ENCODE measurements at places on chromosomes 6 and 20.

DNA sequence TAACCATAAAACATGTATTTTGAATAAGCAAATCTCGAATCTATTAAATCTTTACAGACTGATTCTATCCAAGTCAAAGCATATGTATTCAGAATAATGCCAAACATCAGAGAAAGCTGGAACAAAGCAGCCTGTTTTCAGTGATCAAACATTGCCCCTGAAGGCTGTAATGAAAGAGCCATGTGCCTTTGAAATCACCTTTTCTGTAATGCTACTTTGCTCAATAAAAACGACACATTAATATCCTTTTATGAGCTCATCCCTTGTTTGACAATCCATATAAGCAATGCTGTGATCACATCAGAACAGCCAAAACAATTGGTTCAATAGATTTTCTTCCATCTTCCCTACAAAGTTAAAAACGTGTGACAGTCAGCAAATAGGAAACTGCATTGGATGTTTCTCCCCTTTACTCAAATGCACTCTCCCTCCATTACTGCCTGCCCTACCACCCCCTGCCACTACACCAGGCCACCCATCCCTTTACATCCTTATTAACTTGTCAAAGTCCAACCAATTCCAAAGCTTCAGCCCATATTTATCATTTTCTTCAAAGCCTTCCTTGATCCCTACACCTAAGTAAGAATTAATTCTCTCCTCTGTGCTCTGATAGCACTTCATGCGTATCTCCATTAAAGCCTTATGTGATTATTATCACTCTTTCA lies 42.0 kb downstream of the THEMIS start:
- DNase-seq = no peak

DNA sequence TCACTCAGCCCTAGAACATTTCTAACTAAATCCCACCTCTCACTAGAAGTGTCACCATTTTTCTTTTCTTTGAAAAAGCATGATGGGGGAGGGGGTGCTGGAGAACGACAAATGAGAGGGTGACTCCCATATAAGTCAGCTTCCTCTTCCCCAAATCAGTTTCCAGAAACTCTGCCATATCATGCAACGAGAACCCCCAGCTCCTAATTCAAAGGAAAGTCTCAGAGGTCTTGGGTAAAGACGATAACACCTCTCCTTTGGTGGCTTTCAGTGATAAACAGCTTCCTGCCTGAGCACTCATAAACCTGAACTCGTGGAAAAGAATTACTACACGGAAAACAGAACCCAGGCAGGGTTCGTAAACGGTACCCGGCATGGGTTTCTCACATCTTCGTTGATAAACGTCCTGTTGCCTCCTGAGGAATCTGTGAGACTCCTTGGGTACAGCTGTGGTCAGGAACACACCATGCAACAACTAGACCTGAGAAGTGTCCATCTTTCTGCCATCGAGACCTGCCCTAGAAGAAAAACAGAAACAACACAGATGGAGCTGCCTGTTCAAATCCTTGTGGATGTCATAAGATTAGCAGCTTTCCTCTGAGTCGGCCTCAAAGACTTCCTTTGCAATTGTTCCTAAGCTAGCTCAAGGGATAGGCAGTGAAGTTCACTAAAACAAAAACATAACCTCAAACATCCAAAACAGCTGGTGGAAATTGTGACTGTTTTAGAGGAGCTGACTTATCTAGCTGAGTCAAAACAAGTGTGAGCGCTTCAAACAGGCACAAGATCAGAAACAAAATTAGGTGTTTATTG lies 185.8 kb upstream of the PRDM1 start:
- DNase-seq = no peak

- DNase-seq = no peak
Observed at GRCh38 chr6:12114055-12114503, 102.0 kb downstream of the HIVEP1 start.

- DNase-seq = peak; percentile 7
Observed at GRCh38 chr6:126427713-126428112, 87.8 kb downstream of the CENPW start.

DNA sequence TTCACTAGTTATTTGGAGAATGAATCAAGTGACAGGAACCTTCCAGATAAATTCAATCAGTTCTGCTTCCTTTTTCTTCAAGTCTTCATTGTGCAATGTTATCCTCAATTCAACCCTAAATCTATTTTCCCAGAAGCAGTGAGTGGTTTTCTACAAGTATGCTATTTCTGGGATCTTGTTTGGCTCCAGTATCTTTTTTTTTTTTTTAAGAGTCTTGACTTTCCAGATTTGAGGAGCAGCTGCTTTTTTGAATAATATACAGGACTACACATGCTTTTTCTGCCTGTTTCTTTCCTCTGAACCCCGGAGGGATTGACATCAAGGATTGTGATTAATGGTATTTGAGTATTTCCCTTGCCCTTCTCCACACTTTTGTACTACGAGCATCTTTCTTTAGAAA lies 339.2 kb upstream of the JAG1 start:
- no peak for DNase-seq

DNA sequence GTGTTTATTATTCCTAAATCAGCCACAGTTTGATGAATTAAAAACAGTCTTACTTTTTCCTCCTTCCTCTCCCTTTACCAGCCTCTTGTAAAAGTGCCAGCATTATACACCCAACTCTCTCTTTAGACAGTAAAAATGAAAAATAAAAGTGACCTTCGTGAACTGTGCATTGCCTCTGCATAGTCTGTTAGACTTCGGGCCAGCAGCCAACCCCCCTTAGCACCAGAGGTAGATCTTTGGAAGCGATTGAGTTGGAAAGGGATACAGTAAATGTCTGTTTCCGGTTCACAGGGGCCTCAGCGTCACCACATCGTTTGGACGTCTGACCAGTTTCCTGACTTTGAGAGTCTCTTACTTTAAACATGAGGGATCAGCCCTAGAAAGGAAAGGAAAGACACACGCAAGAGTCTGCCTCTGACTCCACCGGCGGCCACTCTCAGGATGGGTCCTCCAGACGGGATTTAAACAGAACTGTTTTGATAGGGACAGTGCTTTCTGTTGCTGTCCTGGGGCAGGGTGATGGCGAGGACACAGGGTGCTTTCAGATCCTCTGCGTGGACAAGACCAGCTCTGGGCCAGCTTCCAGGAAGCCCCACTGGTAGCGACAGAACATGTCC lies 206.6 kb upstream of the PREP start:
- DNase-seq = no peak

GRCh38 chr6:26031151-26031594 lies 56.1 kb upstream of the HFE start:
- DNase-seq = no peak

DNA sequence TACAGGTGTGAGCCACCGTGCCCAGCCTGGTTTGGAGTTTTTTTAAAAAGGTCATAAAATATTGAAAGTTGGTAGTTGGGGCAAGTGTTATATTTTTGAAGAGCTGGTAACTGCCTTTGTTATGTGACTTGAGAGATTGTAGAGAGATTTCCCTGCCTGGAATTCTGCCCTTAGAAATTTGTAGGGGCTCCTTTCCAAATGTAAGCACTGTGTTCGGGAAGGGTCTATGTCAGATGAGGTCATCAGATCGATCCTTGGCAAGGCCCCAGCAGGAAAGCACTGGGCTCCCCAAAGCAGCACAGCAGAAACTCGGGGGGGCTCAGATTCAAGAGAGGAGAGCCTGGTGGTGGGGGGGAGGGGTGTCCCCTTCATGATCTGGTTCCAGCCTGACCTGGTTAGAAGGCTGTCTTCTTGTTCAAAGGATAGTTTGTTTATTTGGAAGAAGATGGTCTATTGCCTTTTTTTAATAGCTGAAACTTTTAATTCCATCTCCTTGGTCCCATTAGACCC lies 220.2 kb downstream of the UST start:
- DNase-seq = no peak

DNA sequence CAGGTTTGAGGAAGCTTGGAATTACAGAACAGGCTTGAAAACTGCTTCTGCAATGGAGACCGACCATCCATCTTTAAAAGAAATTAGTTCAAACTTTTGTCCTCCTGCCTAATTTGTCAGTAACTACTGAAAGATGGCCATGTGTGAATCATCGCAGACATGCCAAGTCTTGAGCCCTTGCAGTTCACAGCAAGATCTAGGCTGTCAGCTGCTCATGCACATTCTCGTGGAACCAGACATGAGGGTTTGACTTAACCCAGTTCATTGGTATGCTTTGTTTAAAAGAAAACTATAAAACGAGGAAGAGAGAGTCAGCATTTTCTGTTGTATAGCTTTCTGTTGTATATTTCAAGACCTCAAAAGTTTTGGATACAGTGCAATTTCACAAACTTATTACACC lies 74.0 kb upstream of the SAMD5 start:
- peak; percentile 15 for DNase-seq

DNA sequence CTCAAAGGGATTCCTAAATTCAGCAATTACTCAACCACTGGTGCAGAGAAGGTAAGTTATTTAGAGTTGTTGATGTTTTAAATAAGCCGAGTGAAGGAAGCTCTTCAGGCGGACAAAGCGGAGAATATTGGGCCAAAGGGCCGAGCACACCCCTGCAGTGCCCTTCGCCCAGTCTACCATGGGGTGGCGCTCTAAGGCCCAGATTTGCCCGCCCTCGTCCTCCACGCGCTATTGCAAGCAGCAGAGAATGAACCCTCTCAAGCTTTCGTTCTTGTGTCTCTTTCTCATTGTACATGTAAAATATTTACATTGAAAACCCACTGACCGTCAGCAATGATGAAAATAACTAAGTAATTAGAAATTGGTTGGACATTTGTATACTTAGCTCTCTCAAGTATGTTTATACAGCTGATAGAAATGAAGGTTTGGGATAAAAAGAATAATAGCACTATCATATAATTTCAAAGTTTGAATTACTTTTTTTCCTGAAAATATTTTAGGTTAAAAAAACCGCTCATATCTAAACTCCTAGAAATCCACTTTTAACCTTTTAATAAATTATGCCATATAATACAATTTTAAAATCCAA lies 195.0 kb upstream of the CEP162 start:
- DNase-seq = peak; percentile 75
